Fibroblast of pulmonary artery (primary cell): ENCODE measurements at places on chromosomes 1 and 21.

DNA sequence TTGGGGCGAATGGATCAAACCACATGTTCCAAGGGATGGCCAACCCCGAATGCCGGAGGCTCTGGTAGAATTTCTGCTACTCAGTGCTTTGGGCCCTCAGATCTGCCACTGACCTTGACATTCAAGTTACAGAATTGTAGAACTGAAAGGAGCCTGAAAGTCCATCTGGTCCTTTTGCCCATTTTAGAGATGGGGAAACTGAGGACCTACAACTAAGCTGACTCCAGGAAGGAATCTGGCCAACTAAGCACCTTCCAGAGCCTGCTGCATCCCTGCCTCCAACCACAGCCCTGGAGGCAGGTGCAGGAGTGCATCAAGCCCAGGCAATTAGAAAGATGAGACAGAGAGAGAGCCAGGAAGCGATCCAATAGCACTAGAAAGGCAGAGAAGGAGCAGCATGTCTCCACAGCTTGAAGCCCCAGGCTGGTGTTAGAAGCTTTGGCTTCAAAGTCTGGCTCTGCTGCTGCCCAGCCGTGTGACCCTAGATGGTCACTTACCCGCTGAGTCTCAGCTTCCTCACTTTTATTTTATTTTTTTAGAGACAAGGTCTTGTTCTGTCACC is 1.3 kb upstream of the CTRC start:
- no peak for DNase-seq

DNA sequence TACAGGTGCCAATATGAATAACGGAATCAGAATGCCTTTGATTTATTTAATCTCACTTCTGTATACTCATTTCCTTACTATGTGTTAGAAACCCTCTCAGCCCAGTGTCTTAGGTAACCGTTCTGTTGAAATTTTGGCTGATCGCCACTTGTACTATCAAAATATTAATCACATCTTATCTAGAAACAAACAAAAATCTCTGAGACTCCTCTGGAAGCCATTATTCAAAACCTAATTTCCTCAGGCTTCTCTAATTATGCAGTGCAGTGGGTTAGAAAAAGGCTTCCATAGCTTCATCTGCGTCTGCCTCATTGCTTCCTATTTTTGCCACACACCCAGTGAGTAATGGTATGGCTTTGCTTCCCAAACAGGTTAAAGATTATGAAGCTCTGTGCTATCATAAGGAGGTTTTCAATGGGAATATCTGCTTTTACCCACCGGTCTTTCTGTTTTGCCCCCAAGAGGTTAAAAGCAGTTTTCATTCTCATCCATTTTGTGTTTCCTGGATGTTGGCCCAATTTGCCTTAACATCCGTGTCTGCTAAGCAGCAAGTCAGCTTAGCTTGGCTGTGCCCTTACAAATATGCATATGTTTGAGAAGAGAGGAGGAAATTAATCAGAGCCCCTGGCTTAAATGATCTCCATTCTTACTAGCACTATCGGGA is 129.6 kb downstream of the RYR2 start:
- no peak for DNase-seq

DNA sequence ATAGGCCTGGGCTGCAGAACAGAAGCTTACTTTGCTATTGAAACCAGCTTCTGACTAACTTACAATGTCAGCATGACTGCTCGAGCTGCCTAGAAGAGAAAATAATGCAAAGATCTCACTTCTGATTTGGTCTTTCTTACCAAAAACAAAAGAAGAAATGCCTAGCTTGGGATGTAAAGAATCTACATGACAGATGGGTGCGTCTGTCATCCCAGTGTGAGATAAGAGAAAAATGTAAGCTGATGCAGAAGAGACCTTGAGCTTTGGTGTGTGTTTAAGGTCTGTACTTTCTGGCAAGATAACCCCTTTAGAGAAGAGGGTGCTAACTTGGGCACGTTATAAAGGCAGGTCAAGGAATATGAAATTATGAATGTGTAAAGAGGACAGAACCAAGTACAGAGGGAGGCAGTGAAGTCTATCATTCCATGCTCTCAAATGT is 3.6 kb downstream of the FAM20B start:
- no peak for DNase-seq

- DNase-seq, result no peak
Observed at GRCh38 chr1:65166572-65167305, 18.7 kb downstream of the AK4 start.

GRCh38 chr1:154969860-154970452 is 591 bp downstream of the SHC1 start:
- DNase-seq, result no peak

- DNase-seq, result no peak
Observed at GRCh38 chr1:214236477-214236876, 44.5 kb upstream of the SMYD2 start.

DNA sequence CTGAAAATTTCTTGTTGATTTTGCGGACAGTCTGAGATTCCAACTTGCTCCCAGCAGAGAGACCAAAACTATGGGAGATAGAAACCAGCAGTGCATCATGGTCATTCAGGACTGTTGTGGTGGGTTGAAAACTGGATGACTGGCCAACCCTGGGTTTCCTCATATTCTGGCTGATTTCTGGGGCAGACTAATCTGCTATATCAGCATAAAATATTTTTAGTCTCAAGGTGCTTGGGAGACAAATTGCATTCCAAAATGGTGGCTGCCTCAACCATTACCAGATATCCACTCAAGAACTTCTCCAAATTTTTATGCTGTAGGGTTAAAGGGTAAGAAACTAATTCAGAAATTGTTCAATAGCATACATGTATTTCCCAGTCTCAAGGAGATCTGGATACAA is 434.0 kb downstream of the BRINP3 start:
- DNase-seq, result no peak

DNA sequence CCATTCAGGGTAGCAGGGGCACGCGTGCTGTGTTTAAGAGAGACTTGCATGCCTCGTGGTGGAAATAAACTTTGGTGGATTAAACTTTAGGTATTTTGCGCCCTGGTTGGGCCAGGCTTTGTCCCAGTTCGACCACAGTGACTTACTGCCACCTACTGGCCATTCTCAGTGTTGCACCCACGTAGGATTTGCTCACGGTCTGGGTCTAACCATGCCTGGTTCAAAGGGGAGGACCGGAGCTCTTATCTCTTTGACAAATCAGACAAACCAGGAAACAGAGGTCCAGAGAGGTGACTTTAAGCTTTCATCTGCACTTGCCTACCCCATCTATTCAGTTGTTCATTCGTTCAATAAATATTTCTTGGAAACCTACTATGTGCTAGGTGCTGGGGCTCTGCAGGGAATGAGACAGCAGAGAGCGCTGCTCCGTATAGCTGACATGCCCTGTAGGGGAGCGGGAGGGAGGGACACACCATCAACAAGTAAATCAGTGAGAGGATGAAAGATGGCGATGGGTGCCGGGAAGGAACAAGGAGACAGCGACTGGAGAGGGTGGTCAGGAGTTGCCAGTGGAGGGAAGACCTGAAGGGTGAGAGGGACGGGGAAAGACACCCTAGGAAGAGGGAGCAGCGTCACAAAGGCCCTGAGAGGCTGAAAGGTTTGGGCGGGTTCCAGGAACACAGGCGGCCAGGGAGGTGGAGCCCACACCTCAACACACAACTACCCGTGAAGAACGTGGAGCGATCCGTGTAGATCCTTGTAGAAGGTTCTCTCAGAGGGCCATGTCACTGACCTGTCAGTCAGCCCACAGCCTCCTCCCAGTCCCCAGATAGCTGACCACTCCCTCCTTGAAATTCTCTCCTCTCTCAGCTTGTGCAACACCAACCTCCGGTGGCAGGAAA is 27.2 kb upstream of the TINAGL1 start:
- peak; percentile 91 for DNase-seq

DNA sequence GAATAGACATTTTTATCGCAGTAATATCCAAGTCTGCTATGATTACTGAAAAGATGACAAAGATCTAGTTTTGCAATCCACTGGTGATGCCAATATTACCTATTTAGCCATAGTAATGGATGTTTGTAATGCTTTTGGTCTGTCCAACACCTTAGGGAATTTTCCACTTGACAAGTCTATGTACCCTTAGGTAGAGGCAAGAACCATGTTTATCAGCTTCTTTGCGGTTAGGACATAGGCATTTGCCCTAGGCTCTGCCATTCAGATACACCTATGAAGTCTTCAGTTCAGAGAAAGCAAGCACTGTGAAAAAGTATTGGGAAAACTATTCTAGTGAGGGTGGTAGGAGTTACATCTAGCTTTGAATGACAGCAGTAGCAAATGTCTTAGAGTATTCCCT is 40.2 kb upstream of the SLC35D1 start:
- DNase-seq, result no peak

DNA sequence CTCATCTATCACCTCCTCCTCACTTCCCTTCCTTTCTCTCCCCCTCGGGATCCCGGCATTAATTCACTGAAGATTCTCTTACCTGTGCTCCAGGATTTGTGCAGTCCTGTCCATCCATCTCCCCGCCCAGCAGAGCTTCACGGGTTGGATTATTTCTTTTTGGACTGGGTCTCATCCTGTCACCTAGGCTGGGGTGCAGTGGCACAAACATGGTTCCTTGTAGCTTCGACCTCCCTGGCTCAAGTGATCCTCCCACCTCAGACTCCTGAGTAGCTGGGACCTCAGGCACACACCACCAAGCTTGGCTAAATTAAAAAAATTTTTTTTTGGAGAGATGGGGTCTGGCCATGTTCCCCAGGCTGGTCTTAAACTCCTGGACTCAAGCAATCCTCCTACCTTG is 12.3 kb upstream of the CSF3R start:
- DNase-seq, result no peak

DNA sequence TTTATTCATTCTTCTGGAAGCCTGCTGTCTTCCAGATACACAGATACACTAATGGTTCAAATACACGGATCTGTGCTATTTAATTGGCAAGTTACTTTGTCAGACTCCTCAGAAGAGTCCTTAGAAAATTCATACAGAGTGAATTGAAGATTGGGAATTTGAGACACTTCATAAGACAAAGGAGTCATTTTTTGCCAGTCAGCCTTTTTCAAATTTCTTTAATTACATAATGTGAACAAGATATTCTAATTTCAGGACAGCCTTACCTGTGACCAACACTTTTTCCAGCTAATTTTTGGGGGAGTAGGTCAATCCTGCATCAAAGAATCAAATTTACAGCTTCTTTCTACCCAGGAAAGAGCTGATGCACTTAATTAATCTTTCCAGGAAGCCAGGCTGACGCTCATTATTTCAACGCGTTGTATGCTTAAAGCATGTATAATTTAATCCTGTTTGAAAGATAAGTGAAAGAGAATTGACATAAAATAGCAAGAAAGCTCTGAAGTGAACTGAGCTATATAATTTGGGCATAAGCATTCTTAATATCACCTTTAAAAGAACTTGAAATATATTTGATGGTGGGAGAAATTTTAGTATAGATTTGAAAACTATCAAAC is 12.8 kb upstream of the NRIP1 start:
- no peak for DNase-seq

GRCh38 chr1:8661185-8662110 is 156.0 kb downstream of the RERE start:
- DNase-seq, result peak; percentile 94

DNA sequence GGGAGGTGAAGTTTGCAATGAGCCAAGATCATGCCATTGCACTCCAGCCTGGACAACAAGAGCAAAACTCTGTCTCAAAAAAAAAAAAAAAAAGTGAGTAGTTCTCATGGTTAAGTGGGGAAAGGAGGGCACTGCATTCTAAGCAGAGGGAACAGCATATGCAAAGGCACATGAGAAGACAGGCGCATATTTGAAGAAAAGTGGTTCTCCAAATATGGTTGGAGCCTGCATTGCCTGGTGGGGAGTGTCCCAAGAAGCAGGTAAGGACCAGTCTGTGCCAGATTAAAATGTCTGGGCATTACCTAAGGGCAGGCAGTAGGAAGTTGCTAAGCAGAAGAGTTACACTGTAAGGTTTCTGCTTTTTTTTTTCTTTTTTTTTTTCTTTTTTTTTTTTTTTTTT is 2.5 kb upstream of the KPNA6 start:
- DNase-seq, result no peak

DNA sequence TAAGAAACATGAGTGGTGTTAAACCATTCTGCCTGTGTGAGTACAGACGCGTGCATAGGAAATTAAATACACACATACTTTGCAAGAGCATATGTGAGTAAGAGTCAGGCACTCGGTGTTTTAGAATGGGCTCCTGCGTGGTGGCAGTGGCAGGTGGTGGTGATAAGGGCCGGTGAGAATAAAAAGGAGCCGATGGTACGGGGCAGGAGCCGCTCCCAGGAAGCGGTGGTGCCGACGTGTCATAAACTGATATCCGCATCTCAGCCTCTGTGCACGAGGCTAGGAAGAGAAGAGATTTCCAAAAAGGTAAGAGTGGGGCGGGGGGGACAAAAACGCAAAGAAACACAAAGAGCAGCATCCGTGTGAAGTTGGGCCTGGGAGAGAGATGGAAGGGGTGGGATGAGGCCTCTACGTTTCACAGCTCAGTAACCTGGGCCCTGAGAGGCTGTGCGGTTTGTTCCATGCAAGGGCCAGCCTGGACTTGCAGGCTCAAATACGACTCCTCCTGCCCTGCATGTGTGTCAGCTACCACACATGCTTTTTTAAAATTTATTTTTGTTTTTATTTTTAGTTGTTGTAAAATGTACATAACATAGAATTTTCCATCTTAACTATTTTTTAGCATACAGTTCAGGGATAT is 127.7 kb upstream of the COL6A1 start:
- DNase-seq, result no peak

DNA sequence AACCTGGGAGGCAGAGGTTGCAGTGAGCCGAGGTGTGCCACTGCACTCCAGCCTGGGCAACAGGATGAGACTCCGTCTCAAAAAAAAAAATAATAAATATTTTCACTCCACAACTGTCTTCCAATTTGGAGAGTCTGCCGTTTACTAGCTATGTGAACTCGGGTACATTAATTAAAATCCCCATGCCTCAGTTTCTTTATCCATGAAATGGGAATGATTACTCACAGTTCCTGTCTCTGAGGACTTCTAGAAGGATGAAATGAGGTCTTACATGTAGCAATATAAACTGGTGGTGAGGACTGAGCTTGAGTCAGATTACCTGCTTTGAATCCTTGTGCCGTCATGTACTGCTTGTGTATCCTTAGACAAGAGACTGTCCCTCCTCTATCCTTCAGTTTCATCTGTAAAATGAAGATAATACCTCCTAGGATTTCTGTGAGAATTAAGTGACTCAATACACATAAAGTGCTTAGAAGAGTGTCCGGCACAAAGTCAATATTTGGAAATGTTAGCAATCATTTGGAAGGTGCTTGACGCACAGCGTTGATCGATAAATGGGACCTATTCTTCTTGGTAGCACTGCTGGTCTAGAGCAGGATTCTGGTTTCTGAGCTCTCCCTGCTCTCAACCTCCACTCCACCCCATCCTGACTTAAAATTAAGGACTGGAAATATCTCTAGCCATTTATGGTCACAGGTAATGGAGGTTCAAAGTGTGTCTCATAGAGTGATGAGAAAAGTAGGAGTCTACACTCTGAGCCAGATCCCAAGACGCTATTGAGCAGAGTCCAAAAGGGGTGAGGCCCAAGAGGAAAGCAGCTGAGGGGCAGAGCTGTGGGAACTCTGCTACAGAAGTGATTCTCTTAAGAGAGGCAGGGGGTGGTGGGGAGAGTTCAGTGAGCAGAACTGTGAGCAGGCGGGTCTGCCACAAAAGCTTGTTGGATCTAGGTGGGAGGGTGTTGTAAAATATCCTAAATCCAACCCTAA is 11.6 kb upstream of the DDI2 start:
- no peak for DNase-seq
